ENCODE measurements at places on chromosomes 4 and X. TPM values are rescaled to one million over a fixed set of nuclear protein-coding genes. Genes with fewer than 3 reads are reported as not detected.

The REST gene
- 38.8 TPM for total RNA-seq

The SLITRK2 gene
- 0.59 TPM for total RNA-seq

The ZNF718 gene
- 3.6 TPM for total RNA-seq

The GALNT7 gene
- 156 TPM for total RNA-seq

The UGT2B11 gene
- not detected for total RNA-seq

The ADH6 gene
- 0.18 TPM for total RNA-seq

The OPRPN gene
- not detected for total RNA-seq

The RNF128 gene
- 5.0 TPM for total RNA-seq

The NDST4 gene
- total RNA-seq = 0.13 TPM

The SPATA4 gene
- total RNA-seq = not detected

The SPANXN4 gene
- total RNA-seq = not detected

The SSX2B gene
- not detected for total RNA-seq

DNA sequence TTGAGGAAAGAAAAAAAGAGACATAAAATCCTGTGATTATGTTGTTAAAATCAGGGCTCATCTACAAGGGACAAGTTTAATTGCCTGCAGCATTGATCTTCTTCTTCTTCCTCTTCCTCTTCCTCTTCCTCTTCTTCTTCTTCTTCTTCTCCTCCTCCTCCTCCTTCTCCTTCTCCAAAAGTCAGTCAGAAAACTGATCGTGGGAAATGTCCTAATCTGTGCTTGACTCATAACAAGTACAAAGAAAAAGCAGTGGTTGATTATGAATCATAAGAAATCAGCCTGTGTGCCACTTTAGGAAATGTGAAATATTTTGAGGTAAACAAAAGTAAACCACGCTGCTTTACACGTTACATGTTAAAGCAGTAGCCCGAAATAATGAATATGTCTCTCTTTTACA, 2.7 kb upstream of the ATP10D start:
- no peak overlapping the region for H3K27ac ChIP-seq
- no peak overlapping the region for H3K4me3 ChIP-seq
- no peaks in the 10 kb centered on the region for H3K4me1 ChIP-seq
- no peak for DNase-seq
- no peaks in the 10 kb centered on the region for H3K27me3 ChIP-seq

DNA sequence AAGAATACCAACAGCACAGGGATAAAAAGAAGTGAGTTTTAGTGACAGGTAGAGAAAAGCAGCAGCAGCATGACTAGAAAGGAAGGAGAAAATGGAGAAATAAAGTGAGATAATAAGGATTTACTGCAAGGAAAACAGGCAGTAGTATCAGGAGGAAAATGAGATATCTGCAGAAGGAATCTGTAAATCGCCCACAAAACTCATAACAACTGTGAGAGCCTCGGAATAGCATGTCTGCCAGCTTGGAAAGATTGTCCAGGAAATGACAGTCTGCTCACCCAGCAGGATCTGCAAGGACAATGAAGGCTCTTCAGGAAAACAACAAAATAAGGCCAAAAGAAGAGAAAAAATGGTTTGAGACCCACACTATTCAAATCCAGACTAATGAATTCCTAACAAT, 47.4 kb downstream of the CXXC4 start:
- H3K27me3 ChIP-seq = no peaks in the 10 kb centered on the region
- DNase-seq = no peak
- H3K4me3 ChIP-seq = no peak overlapping the region
- no peak overlapping the region for H3K27ac ChIP-seq

DNA sequence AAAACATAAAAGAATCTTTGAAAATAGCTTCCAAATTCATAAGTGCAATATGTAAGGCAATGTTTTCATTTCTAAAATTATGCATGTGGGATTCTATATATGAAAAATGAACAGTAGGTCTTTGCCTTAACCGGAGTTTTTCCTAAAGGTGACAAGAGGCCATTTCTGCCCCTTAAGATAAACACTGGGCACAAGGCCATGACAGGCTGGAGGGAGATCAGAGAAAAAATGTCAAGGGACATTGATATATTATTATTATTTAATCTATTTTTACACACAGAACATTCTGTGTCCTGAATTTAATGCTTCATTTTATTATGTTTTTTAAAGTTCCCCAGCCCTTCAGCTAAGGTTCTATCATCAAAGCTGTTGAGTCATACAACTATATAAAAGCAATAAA, 118.8 kb downstream of the CHM start:
- H3K27ac ChIP-seq = no peak overlapping the region
- no peaks in the 10 kb centered on the region for H3K27me3 ChIP-seq
- no peaks in the 10 kb centered on the region for H3K4me1 ChIP-seq
- no peaks in the 10 kb centered on the region for H3K36me3 ChIP-seq
- DNase-seq = no peak
- no peak overlapping the region for H3K4me3 ChIP-seq

DNA sequence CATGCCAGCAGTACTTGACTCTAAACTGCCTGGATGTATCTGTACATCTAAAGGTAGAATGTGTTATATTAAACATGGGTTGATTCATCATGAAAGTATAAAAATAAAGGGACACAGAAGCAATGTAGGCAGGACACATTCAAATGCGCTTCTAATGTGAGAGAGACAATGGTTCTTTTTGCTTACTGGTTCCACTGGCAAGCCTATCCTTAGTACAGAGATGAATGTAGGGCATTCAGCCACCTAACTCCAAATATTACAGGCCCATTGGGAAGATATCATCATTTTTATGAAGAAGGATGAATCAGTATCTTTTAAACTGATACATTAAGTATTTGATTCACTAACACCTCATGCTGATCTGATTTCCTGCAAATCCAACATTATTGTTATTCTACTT, 18.0 kb downstream of the CDKL2 start:
- H3K27ac ChIP-seq = no peak overlapping the region
- no peaks in the 10 kb centered on the region for H3K4me1 ChIP-seq
- DNase-seq = no peak
- H3K4me3 ChIP-seq = no peak overlapping the region
- no peaks in the 10 kb centered on the region for H3K36me3 ChIP-seq

DNA sequence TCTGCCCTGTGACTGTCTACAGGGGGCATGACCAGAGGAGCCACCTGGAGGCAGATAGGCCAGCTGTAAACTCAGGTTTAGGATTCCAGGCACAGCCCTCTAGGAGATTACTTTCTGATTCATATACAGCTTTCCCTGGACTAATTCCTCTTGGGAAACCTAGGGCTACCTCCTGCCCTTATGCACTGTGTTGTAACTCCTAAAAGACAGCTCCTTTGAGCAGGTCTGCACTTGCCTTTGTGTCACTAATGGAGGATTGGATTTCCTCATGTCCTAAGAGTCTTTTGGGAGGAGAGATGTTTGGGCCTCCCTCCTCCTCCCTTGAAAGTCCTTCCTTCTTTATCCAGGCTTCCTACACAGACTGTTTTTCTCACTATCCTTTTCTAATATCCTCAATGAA, 202.0 kb downstream of the PCDH19 start:
- no peak overlapping the region for H3K4me3 ChIP-seq
- no peaks in the 10 kb centered on the region for H3K4me1 ChIP-seq
- no peaks in the 10 kb centered on the region for H3K27me3 ChIP-seq
- DNase-seq = no peak

DNA sequence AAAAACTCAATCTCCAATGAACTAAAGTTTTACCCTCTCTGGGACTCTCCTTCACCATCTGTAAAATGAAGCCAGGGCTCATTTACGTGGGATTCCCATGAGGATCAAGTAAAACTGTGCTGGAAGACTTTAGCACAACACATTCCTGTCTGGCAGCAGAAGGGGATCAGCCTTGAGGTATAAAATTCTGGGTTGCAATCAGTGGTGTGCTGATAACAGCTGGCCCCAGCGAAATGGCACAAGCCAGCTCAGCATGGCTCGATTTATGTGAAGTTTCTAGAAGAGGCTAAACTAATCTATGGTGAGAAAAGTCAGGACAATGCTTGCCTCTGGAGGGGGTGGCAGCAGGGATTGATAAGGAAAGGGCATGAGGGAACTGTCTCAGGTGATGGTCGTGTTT, 28.4 kb downstream of the ZNF630 start:
- H3K36me3 ChIP-seq = no peaks in the 10 kb centered on the region
- H3K4me3 ChIP-seq = no peak overlapping the region
- no peak for DNase-seq
- no peaks in the 10 kb centered on the region for H3K4me1 ChIP-seq
- H3K27me3 ChIP-seq = no peaks in the 10 kb centered on the region

- H3K4me3 ChIP-seq = no peak overlapping the region
- no peak for DNase-seq
- no peaks in the 10 kb centered on the region for H3K36me3 ChIP-seq
- no peaks in the 10 kb centered on the region for H3K4me1 ChIP-seq
Observed at GRCh38 chr4:79395841-79396240, 12.2 kb downstream of the GK2 start.

- H3K4me1 ChIP-seq = no peaks in the 10 kb centered on the region
- H3K27ac ChIP-seq = no peak overlapping the region
- no peaks in the 10 kb centered on the region for H3K27me3 ChIP-seq
Observed at GRCh38 chrX:24482823-24483415, 17.8 kb downstream of the PDK3 start.

DNA sequence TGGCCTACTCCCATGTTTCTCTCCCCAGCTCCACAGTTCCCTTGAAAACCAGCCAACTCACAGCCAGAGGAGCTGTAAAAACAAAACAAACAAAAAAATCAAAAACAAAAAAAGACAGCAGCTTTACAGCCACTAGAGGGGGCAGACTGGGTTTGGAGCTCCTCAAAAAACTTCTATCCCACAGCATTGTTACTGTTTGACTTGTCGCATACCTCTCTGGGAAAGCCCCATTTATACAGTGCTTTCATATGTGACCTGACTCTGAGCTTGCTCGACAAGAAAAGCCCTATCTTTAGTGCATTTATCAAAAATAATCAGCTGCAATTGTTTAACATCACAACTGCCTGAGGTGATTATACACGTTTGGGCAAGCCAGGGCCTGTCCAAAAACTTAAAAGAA, 21.6 kb downstream of the TSPAN6 start:
- no peak overlapping the region for H3K4me3 ChIP-seq
- no peak overlapping the region for H3K27ac ChIP-seq
- no peak for DNase-seq
- no peaks in the 10 kb centered on the region for H3K36me3 ChIP-seq
- peaks cover 2% of the 10 kb centered on the region for H3K27me3 ChIP-seq
- H3K4me1 ChIP-seq = no peaks in the 10 kb centered on the region

DNA sequence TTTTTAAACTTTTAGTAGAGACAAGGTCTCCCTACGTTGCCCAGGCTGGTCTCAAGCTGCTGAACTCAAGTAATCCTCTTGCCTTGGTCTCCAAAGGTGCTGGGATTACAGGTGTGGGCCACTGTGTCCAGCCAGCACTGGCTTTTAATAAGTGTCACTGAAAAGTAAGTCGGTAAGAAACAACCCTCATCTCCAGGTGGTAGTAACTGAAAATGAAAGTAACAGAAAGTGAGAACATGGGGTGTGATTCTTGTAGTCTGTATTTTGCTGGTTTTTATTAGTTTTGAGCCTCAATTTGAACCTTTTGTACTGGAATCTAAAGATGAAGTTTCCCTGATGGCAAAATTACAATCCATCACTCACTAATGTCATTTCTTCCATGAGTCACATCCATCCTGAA, 238.1 kb upstream of the AGA start:
- H3K4me1 ChIP-seq = no peaks in the 10 kb centered on the region
- H3K27me3 ChIP-seq = no peaks in the 10 kb centered on the region
- H3K4me3 ChIP-seq = no peak overlapping the region
- no peak for DNase-seq
- H3K36me3 ChIP-seq = no peaks in the 10 kb centered on the region

- no peak overlapping the region for H3K4me3 ChIP-seq
- H3K27ac ChIP-seq = no peak overlapping the region
- no peaks in the 10 kb centered on the region for H3K36me3 ChIP-seq
- DNase-seq = no peak
- H3K27me3 ChIP-seq = no peaks in the 10 kb centered on the region
Observed at GRCh38 chr4:167838686-167839085, 253.7 kb upstream of the ANXA10 start.

DNA sequence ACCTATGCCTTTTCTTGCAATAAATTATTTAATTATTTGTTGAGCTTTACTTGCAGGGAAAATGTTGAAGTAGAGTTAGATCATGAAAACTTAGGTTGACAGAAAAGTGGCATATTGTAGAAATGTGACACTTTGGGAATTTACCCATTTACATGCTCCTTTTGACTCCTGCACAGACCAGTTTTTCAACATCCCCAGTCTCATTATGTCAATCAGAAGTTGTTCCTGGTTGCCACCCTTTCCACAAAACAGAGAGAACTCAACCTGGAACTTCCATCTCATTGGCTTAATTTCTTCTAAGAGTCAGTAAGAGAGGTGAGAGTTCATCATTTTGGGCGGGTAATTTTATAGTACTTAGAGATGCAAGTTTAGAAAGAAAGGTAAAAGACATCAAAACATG, 284.6 kb upstream of the ANKRD50 start:
- no peaks in the 10 kb centered on the region for H3K36me3 ChIP-seq
- no peaks in the 10 kb centered on the region for H3K27me3 ChIP-seq
- H3K4me3 ChIP-seq = no peak overlapping the region
- no peaks in the 10 kb centered on the region for H3K4me1 ChIP-seq
- H3K27ac ChIP-seq = no peak overlapping the region
- DNase-seq = no peak

DNA sequence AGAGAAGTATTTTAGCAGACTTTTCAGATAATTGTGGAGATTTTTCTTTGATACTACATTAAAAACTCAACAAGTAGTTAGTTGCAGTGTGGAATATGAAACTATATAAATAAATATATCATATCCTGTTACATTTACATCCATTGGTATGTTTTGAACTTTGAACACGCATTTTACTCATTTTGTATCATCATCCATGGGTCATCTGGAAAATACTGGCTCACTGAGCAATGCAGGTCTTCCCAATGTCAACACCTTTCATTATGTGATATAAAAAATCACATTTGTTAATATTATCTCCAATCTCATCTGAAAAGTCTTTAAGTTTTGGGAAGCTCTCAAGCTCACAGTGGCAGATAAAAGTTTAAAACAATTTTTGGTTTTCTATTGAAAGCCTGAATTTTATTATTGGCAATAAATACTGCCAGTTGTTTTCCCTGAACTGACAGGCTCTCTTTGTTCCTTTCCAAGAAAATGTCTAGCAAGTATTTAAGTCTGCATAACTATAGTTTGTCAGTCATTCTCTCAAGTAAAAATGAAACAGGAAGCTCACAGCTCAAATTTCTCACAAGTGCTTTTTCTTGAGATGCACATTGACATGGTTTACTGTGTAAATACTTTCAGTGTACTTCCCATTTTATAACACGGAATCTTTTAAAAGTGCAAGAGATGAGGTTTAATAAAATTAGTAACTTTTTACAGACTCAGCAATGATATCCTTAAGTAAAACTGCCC, 183.5 kb upstream of the GPC4 start:
- no peak for DNase-seq
- no peak overlapping the region for H3K27ac ChIP-seq
- no peak overlapping the region for H3K4me3 ChIP-seq
- no peaks in the 10 kb centered on the region for H3K36me3 ChIP-seq
- H3K27me3 ChIP-seq = peaks cover 2% of the 10 kb centered on the region

DNA sequence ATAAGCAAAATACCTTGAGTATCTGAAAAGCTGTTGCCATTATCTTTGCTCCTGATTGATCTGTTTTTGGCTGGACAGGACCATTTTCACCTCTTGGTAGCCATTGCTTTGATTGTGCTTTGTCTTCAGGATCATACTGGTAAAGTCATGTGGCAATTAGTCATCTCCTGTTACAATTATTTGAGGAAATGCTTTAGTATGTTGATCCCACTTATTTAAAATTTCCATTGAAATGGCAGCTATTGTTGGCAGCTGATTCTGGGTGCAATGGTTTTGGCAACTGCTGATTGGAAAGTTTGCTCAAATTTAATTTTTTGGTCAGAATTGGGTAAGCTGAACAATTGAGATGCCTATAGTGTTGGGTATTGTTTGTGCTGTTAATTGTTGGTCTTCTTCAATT, 238.3 kb upstream of the TLL1 start:
- no peak overlapping the region for H3K27ac ChIP-seq
- H3K4me1 ChIP-seq = no peaks in the 10 kb centered on the region
- no peak overlapping the region for H3K4me3 ChIP-seq
- no peaks in the 10 kb centered on the region for H3K36me3 ChIP-seq
